ENCODE measurements at places on chromosomes 2 and 18.
A peak's percentile ranks its signal among the peaks of the same experiment; 100 is the strongest.

- no peak for DNase-seq
Observed at GRCh38 chr2:113173542-113174375, at the start of gene PSD4. Gene PSD4 (plus strand): TSS chr2:113173971. CDS start chr2:113182457, 8,486 bp downstream.

DNA sequence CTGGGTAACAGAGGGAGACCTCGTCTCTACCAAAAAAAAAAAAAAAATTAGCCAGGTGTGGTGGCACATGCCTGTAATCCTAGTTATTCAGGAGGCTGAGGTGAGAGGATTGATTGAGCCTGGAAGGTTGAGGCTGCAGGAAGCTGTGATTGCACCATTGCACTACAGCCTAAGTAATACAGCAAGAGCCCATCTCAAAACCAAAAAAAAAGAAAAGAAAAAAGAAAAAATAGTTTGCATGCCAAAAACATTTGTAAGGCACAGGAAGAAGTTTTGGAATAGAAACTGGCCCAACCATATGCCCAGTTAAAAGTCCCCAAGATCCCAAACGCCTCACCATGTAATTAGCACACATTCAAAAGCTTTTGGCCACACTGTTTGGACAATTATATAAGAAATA lies 13.4 kb upstream of the ACOXL start:
- no peak for DNase-seq

- peak; percentile 25 for DNase-seq
Observed at GRCh38 chr2:198127627-198128026, 323.2 kb downstream of the PLCL1 start.

DNA sequence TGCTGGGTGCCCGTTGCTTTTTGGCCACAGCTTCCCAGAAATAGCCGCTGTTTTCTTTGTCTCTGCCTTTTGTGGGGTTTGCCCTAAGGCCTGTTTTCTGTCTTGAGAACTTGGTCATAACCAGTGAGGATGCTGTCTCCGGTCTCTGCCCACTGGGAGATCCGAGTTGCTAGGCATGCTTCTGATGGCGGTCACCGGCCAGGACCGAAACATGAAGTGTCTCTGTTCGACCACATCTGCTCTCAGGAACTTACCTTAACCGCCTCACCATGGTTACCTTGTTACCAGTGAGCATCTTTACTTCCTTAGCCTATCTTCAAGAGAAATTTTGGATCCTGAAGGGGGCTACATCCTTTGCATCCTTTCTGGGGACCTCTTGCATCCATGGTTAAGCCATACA lies 91.9 kb downstream of the RTP5 start:
- DNase-seq = no peak

- no peak for DNase-seq
Observed at GRCh38 chr2:240820607-240821428, 799 bp upstream of the KIF1A start.

DNA sequence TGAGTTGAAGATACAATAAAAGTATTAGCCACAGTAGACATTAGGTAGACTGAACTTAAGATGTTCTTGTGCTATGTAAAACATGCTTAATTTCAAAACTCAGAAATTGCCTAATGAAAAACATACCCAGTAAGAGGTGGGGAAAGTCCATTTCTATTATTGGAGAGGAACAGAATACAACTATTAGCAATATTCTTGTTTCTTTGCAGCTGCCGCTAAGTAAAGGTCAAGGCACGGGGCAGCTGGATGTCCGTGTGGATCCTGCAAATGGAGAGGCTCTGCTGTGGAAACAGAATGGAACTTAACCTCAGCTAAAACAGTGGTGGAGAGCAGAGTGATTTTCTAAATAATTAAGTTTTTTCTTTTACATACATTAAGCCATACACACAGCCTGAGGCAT lies 139.2 kb upstream of the ARHGAP28 start:
- no peak for DNase-seq

DNA sequence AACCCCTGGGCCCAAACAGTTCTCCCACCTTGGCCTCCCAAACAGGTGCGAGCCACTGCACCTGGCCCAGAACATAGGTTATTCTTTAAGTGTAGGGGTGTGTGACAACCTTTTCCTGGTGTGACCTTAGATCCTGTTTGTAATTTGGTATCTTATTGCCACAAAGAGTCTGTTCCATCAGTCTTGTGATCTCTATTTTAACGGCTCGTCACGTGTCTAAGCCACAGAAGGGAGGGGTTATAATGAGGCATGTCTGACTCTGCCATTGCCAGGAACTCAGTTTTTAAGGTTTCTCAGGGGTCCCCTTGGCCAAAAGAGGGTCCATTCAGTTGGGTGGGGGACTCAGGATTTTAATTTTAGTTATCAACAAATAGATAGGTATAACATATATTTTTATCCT lies 4.4 kb upstream of the ALS2 start:
- no peak for DNase-seq

Measured in mammary epithelial cell (primary cell).